LHCN-M2 (cell line): ENCODE measurements at places on chromosomes 1 and 21. TPM values are rescaled to one million over a fixed set of nuclear protein-coding genes. Genes with fewer than 3 reads are reported as not detected.
A peak's percentile ranks its signal among the peaks of the same experiment; 100 is the strongest.

DNA sequence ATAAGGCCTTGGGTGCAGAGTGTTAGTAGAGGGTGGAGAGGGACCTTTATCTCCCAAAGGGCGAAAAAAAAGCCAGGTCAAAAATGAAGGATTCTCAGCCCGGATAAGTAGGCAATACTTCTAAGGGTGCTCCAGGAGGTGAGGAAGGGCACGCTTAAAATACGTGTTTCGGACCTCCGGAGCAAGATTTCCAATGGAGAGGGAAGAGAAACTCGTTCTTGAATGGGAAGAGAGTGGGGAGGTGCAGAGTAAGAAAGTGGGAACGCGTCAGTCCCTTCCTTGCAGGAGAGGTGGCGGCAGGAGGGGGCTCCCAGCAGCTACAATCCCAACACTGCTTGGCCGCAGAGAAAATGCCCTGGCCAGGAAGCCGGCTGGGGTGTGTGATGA lies 581 bp downstream of the EFCAB14 start:
- DNase-seq: no peak

- DNase-seq: no peak
Observed at GRCh38 chr21:9838738-9839642, 682.4 kb upstream of the TPTE start.

Gene KIF26B
- under 0.01 and 0.17 TPM in 2 replicates for total RNA-seq

Gene CD1E
- not detected in 2 replicates for total RNA-seq

DNA sequence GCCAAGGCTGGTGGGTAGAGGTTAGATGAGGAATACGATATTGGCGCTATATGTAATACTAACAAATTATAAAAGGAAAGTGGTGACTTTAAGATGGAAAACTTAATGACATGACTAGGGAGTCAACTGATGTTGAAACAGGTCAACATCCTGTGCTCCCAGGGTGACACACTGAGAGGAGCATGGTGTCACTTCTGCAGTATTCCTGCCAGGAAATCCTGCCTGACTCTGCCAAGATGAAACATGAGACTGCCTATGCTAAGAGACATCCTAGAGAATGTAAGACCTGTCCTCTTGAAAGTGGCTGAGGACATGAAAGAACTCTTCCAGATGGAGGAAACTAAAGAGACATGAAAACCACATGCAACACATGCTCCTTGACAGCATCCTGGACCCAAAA lies 65.0 kb upstream of the KCND3 start:
- no peak for DNase-seq

Gene NEXN
- total RNA-seq: 17.1 and 29.7 TPM in 2 replicates

GRCh38 chr1:228454238-228454637 lies 32.9 kb upstream of the RNF187 start:
- DNase-seq: no peak

DNA sequence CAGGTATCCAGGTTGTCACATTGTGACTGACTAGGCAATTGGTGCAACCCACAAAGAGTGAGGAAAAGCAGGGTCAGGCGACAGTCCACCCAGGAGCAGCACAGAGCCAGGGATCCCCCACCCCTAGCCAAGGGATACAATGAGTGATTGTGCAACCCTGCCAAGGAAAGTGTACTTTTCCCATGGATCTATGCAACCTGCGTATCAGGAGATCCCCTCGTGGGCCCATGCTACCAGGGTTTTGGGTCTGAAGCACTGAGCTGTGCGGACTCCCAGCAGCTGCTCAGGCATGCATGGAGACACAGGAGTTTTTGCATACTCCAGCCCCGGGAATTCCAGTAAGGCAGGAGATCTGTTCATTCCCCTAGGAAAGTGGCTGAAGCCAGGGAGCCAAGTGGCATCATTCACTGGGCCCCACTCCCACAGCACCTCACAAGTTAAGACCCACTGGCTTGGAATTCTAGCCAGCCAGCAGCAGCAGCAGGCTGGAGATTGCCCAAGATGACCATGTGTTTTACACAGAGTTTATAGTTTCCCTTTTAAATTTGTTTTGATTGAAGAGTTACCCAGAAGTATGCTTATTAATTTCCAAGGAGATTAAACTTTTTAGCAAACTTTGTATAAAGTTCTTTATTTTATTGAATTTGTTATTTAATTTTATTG lies 136.0 kb downstream of the LTN1 start:
- no peak for DNase-seq

DNA sequence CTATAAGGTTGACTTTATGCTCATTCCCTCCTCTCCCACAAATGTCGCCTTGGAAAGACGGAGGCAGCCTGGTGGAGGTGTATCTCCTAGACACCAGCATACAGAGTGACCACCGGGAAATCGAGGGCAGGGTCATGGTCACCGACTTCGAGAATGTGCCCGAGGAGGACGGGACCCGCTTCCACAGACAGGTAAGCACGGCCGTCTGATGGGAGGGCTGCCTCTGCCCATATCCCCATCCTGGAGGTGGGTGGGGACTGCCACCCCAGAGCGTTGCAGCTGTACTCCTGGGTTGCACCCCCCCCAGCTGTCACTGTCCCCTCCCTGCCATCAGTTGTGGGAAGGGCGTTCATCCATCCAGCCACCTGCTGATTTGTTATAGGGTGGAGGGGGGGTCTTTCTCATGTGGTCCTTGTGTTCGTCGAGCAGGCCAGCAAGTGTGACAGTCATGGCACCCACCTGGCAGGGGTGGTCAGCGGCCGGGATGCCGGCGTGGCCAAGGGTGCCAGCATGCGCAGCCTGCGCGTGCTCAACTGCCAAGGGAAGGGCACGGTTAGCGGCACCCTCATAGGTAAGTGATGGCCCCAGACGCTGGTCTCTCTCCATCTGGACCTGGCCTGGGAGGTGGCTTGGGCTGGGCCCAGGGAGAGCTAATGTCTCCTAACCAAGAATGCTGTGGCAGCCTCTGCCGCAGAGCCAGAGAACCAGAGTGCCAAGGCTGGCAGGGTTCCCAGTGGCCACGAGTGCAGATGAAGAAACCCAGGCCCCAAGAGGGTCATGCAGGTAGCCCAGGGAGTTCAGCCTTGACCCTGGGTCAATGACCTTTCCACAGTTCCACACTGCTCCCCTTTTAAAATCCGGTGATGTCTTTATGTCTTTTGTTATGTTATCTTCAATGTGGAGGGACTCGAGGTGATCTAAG lies 13.1 kb downstream of the PCSK9 start:
- DNase-seq: no peak

DNA sequence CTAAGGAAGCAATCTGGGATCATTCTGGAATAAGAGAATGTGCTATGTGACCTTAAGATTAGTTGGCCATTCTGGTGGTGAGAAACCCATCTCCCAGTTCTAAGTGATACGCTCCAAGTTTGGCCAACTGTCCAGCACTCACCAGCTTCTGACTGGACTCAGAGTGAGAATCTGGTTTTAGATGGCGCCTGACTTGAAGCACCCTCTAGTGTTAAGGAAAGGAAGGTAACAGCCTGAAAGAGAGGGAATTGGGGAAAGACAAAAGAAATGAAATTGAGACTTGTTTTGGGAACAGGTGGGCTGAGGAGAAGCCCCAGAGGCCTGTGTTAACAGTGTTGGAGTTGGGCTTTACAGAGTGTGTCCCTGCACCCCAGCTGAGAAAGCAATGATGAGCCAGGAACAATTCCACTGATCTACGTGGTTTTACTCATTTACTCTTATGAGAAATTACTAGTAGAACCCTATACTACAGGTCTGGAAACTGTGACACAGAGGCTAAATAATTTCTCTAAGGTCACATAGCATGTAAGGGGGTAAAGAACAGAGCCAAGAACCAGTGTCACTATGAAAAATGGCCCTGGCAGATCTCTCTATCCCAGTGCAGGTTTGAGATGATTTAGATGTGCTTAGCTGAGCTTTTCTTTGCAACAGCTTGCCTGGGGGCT lies 9.3 kb upstream of the FCAMR start:
- peak; percentile 31 for DNase-seq

GRCh38 chr1:194709439-194709838 lies 1523.0 kb upstream of the B3GALT2 start:
- no peak for DNase-seq

Gene SASS6
- total RNA-seq: 8.5 and 8.8 TPM in 2 replicates

DNA sequence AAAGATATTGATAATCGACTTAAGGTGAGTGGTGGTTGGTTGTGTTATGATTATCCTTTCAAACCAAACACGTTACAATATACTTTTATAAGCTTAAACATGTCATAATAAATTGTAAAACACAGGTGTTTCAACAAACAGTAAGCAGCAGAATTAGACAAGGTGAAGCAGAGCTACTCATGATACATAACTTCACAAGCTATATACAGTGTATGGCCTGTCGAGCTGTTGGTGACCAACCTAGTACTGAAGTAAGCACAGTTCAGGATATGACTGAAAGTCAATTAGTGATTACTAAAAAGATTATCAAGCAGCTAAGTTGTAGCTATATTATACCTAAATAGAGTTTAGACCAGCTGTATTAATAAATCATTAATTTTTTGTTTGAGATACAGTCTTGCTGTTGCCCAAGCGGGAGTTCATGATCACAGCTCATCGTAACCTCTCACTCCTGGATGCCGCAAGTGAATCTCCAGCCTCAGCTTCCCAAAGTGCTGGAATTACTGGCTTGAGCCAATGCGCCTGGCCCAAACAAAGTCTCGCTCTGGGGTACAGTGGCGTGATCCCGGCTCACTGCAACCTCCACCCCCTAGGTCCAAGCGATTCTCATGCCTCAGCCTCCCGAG lies 148.1 kb downstream of the EIF4G3 start:
- DNase-seq: no peak

DNA sequence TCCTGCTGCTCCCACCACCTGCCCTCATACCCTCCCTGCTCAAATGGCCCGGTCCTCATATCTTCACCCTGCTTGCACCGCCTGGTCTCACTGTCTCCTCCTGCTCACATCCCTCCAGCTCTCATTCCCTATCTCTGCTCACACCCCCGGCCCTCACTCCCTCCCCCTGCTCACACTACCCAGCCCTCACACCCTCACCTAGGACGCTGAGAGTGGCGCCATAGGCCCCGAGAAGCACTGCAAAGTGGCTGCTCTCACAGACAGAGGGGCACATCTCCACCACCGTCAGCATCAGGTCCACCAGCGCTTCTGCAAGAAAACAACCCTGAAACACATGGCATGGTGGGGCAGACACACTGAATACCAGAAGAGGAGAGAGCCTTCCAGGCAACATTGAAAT lies 38.6 kb downstream of the MRAP start:
- DNase-seq: no peak

GRCh38 chr1:168387781-168388760 lies 107.4 kb downstream of the TBX19 start:
- DNase-seq: no peak

GRCh38 chr1:50853325-50853724 lies 106.7 kb downstream of the FAF1 start:
- DNase-seq: no peak

- DNase-seq: peak; percentile 41
Observed at GRCh38 chr1:113153116-113153803, 80.3 kb downstream of the LRIG2 start.
